ENCODE measurements at places on chromosomes 3 and 15.
A peak's percentile ranks its signal among the peaks of the same experiment; 100 is the strongest.

DNA sequence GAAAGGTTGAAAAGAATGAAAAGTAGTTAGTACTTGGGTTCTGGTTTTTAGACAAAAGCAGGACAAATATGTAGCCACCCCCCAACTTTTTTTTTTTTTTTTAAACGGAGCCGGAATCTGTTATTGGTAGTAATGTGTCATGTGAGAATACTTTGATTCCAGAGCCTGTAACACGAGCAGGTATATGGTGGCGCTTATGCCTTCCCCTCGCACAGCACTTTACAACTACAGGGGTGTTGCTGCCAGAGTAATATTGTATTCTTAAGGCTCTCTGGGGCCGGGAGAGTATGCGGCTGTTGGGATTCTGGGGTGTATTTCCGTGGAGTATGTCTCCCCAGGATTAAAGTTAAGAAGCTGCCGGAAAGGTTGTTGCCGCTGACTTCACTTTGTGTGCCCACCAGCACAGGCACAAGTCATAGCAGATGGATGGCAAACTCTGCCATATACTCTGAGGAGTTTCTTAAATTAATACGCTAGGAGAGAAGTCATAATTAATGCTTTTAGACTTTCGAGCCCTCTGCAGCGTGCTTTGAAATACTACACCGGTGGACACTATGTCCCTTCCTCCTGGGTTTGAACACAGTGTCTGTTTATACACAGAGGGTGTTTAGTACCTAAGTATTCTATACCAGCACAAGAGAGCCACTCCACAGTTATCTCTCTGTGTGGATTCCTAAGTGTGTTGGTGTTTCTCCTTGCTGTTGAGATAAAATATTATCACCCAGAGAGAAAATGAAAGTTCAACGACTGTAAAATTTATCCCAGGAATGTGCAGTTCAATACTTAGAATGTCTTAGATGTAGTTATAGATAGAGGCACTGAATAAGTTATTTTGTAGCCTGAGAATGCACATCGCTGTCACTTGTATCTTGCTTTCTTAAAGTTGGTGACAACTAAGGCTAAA is 1.4 kb downstream of the MBNL1 start:
- H3K4me3 ChIP-seq, result peak overlapping the region; percentile 88
- H3K4me1 ChIP-seq, result peaks cover 67% of the 10 kb centered on the region

DNA sequence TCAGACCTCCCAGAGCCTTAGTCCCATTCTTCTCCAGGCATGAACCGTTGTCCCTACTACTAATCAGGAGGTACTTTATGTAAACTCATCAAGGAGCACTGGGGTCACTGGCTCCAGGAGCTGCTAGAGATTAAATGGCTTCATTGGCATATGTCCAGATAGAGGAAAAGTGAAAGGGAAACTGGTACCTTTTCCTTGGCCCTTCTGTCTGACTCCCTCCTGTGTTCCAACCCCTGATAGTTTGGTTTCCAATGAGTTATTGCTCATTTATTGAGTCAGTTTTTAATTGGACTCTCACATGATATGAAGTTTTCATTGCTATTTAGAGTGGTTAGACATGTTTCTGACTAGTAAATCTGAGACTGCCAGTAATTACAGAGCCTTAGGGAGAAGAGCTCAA is 130.5 kb upstream of the BFSP2 start:
- no peak overlapping the region for H3K4me3 ChIP-seq
- no peaks in the 10 kb centered on the region for H3K27me3 ChIP-seq
- no peaks in the 10 kb centered on the region for H3K36me3 ChIP-seq
- DNase-seq, result no peak

GRCh38 chr3:65767551-65767950 is 271.2 kb downstream of the MAGI1 start:
- H3K27ac ChIP-seq, result no peak overlapping the region
- H3K4me1 ChIP-seq, result no peaks in the 10 kb centered on the region
- no peak for DNase-seq
- H3K4me3 ChIP-seq, result no peak overlapping the region
- H3K36me3 ChIP-seq, result no peaks in the 10 kb centered on the region
- H3K27me3 ChIP-seq, result no peaks in the 10 kb centered on the region

DNA sequence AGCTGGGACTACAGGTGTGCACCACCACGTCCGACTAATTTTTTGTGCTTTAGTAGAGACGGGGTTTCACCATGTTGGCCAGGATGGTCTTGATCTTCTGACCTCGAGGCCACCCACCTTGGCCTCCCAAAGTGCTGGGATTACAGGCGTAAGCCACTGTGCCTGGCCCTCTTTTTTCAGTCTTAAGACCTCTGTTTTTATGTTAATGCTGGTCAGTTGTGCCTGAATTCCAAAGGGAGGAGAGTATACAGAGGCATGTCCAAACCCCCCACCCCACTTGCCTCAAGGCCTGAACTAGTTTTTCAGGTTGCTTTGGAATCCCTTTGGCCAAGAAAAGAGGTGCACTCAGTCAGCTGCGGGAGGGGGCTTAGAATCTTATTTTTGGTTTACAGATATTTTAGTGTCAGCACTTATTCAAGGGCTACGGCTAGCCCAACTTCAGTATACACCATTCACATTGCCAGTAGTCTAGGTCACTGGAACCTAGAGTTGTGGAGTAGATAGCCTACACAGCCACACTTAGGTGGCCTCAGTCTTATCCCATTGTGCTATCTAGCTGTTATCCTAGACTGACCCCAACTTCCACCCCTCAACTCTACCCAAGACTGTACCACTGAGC is 128.0 kb upstream of the TPM1 start:
- no peaks in the 10 kb centered on the region for H3K4me1 ChIP-seq
- no peak for DNase-seq
- H3K27ac ChIP-seq, result no peak overlapping the region
- H3K36me3 ChIP-seq, result no peaks in the 10 kb centered on the region
- H3K4me3 ChIP-seq, result no peak overlapping the region

DNA sequence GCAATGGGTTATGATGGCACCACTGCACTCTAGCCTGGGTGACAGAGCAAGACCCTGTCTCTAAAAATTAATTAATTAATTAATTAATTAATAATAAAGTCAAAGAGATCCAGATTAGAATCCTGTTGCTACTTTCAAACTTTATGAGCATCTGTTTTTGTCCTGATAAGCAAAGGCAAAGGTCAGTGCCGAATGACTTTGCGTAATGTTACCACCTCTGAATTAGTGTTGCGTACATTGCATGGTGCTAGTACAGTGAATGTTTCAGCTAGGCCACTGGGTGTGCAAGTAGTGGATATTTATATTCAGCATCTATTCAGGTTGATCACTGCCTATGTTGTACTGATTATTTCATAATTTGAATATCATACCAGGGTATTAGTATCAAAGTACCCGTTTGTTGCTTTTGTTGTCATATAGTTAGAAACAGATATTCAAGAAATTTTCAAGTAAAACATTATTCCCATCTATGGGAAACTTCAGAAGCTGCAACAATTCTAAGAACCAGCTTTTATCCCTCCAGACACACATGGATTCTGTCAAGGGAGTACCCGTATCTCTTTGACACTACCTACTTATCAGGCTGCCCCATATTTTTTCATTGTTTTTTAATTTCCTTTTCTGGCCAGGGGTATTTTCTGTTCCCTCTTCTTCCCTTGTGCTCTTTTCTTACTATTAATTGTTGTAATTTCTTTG is 127.1 kb upstream of the GRM7 start:
- no peak overlapping the region for H3K4me3 ChIP-seq
- no peaks in the 10 kb centered on the region for H3K27me3 ChIP-seq
- no peak overlapping the region for H3K27ac ChIP-seq
- DNase-seq, result no peak

Data from right atrium auricular region (tissue), 2 donors.